ENCODE measurements at places on chromosomes 2 and 18.

GRCh38 chr18:78873926-78874500, 105.6 kb upstream of the SALL3 start:
- no peak for DNase-seq

DNA sequence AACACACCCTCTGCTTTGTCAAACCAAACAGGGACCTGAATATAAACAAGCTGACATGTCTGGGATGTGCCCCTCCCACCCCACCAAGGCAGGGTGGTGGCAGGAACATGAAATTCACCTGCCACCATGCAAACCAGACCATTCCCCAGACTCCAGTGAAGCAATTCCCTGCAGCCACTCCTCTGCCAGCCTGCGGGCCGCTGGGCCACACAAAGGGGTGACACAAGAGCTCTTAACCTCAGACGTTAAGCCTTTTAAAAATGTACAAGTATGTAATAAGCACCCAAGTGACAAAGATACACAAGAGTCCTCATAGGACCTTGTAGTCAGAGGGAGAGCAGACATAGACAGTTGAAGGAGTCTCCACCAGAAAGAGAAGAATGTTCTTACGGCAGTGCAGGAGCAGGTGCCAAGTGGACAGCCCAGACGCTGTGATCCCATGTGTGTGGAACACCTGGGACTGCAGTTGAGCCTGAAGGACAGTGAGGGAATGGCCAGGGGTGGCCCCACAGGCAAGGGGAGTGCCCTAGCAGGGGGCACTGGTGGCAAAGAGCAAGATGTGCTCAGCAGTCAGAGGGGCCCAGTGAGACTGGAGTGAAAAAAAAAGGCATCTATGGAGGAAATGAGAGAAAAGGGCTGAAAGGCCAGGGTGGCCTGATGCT, 36.9 kb downstream of the CRACDL start:
- DNase-seq: no peak

GRCh38 chr2:116490511-116491145, 1323.9 kb upstream of the DDX18 start:
- no peak for DNase-seq

- DNase-seq: no peak
Observed at GRCh38 chr2:8639122-8639635, 42.7 kb upstream of the ID2 start.

DNA sequence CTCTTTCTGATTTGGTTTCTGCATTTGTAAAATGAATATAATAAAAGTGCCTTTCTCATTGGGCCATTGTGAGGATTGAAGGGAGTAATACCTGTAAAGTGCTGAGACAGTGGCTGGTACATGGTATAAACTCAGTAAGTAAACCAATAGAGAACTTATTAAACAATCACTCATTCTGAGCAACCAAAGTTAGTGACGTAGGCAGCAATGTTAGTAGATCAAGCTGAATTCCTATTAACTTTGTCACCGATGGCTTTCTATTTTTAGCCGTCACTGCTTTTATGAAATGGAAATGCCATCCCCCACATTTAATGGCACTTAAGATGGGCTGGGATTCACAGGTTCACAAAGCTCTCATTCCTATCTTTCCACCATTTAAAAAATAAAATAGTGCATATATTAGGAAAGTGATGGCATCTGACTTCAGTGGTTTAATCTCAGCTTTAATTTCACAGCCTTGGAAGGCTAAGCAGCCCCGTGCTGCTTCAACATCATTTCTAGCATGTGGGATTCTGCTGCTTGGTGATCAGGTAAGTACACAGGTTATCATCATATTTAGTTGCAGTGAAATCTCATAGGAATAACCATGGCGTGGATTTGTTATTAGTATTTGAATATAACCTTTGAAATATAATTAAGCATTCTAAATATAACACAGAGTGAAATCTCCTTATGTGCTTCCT, 17.6 kb upstream of the PPP4R1 start:
- DNase-seq: no peak

GRCh38 chr2:36438449-36438977, 82.9 kb downstream of the CRIM1 start:
- DNase-seq: no peak

DNA sequence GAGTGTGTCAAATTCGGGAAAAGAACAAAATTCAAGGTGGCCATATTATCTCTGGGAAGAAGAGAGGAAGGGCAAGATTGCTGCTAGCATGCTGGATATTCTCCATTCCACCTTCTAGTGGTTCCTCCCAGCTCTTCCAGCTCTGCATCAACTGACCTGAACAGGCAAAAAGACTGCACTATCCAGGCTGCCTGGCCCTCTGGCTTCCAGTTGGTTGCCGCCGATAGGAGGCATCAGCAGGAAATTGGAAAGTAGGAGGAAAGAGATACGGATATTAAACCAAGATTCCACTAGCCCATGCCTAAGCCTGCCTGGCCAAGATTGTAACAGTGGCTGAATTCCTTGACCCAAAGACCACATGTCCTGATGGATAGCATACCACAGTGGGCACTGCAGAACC, 1.7 kb upstream of the RTTN start:
- DNase-seq: no peak

DNA sequence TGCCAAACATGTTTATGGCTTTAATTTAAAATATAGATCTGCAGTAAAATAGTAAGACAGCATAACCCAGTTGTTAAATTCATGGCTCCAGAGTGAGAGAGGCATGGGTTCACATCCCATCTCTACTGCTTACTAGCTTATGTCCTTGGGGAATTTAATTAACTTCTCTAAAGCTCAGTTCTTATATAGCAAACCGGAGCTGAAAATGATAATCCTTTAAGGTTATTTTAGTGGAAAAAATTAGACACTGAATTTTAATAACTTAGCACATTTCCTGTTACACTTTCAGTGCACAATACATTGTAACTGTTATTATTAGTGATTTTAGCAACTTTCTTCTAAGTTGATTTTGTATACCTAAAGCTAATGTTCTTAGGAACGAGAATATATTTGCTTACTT, 14.8 kb downstream of the SCN9A start:
- DNase-seq: no peak

DNA sequence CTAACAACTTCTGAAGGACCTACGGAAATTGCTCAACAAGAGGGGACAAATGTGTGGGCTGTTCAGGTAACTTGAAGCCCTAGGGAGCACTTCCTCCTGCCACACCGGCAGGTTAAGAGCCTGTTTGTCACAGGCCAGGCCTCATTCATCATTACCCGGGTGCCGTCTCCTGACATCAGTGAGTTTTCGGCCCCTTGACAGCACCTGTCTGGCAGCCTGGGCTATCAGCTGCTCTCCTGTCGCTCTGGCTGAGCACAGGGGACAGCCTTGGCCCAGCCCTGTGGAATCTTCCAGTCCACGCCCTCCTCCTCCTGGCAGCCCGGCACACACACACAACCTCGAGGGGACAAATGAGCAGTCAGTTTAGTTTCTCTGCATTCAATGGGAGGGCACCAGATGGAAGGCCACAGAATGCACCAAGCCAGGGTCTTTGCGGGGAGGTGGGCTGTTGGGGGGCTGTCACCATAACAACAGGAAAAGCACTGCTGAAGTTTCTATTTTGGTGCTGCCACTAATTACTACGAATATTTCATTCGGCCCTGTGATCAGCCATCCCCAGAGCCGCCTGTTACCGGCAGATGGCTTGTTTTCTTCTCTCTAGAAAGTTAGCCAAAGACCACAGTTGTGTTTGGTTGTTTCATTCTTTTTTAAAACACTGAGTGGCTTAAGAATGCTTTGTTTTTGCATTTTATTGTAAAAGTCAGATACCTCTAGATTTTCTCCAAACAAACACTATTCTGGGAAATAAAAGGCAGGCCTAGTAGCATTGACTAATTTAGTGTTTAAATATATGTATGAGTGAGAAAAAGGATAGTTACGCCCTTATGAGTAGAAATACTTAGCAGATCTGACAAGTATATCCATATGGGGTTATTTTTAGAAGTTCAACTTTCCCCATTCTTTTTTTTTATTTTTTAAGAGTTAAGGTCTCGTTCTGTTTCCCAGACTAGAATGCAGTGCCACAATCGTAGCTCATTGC, 189.9 kb upstream of the NDUFV2 start:
- DNase-seq: no peak

DNA sequence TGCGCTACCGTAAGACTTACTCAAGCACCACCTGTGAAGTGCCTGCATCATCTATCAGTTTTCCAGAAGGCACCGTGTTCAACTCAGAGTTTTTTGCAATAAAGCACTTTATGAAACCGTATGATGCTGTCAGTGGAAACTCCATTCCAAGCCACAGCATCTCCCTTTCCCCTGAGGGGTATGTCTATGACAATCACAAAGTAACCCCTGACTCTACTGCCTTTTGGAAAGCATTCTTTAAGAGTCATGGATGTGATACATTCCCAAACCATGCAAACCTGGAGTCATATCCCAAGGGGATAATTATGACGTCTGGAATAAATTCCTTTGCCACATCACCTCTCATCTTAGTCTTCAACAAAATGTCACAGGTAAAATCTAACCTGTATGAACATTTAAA, 39.2 kb downstream of the UNC50 start:
- no peak for DNase-seq

Data from NCI-H1930 (cell line).